ENCODE measurements at places on chromosomes 1 and 21.

DNA sequence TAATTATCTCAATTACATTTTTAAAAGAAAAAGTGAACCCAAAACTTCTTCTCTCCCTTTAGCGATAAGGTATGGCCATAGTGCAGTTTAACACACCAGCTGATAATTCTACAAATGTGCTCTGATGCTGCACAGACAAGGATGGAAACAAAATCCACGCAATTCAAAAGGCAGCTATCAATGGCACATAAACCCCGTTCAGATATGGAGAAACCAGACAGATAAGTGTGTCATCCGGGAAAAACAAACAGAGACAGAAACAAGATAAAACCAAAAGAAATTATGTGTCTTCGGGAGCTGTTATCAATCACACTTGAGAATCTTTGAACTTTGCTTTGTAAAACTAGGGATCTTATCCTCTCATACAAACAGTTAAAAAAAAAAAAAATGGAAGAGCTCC, 73.6 kb downstream of the SIPA1L2 start:
- DNase-seq: no peak

GRCh38 chr1:38730511-38731397, 128.8 kb downstream of the RRAGC start:
- DNase-seq: no peak

GRCh38 chr21:38929142-38929541, 123.4 kb downstream of the ETS2 start:
- no peak for DNase-seq

GRCh38 chr1:58293388-58293787, 253.1 kb downstream of the OMA1 start:
- no peak for DNase-seq

GRCh38 chr1:53147174-53147573, 4.7 kb upstream of the SLC1A7 start:
- no peak for DNase-seq

DNA sequence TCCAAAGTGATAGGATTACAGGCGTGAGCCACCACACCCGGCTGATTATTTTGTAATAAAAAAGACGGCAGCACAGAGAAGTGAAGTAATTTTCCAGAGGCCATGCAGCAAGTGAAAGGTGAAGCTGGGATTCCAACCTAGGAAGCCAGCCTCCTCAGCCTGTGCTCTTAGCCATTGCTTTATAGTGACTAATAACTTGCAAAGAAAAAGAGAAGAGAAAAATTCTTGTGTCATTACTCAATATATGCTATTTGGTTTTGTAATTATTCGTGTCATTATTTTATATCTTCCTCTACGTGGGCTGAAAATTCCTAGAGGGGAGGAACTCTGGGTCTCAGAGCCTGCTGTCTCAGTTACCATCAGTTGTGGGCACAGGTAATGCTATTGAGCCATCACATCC, 1.6 kb upstream of the IER5 start:
- no peak for DNase-seq

- no peak for DNase-seq
Measured at GRCh38 chr1:112909847-112910246, 46.1 kb downstream of the SLC16A1 start.

- DNase-seq: no peak
Measured at GRCh38 chr1:34156739-34157138, 8.3 kb downstream of the CSMD2 start.

- no peak for DNase-seq
Measured at GRCh38 chr1:235642011-235642942, 7.3 kb downstream of the GNG4 start.

- DNase-seq: no peak
Measured at GRCh38 chr1:226371866-226372490, 35.9 kb downstream of the PARP1 start.

DNA sequence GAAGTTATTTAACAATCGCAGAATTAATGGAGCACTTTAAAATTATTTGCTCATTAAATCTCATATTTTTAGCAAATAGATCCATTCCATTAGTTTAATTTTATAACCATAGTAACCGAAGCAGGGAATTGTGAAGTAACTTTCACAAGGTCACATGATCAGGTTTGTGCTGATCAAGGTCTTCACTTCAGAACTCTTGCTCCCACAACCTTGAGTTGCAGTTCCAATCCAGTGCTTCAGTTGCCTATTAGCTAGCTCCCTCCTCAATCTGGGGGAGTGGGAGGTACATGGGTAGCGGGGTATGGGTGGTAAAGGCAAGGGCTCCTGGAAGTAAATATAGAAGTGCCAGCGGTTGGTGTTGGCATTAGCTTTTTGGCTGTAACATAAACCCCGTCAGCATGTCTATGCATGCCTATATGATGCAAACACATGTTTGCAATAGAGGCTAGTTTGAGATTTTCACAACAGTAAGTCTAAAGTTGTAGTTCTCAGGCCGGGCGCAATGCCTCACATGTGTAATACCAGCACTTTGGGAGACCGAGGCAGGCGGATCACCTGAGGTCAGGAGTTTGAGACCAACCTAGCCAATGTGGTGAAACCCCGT, 5.8 kb downstream of the ATP5IF1 start:
- DNase-seq: no peak

- no peak for DNase-seq
Measured at GRCh38 chr1:228259368-228259894, 51.6 kb downstream of the OBSCN start.

- no peak for DNase-seq
Measured at GRCh38 chr1:26552720-26553119, 23.2 kb downstream of the RPS6KA1 start.

DNA sequence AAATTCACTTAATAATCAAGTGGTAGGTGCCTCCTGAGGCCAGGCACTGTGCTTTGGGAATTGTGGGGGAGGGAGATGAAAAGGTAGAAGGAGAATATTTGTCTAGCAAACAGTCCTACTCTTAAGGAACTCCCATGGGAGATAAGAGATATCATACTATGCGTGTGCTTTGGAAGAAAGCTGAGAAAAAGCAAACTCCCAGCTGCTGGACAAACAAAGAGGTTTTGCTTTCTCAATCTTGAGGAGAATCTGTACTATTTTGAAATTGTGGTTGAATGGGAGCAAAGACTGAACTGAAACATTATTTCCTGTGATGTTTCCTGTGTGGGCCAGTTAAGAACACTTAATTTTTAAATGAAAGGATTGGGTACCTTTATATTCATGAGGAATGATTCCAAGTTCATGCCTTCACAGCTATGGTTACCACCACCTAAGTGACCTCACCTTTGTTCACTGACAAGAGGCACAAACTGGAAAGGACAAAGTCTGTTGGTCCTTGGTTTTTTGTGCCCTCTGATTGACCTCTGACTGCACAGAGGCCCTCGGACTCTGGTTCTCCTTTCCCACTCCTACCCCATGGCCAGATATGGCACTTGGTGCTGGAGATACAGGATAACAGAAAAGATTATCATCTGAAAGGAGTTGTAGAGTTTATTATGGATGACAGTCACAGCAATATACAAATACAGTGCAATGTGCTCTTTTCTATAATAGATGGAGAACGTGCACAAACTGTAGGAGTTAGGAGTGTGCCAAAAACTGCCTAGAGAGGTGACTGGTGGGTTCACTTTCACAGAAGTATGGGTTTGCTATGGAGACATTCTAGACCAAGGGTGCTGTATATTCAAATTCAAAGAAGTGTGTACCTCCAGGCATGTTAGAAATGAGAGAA, 1.6 kb downstream of the CD53 start:
- no peak for DNase-seq

- no peak for DNase-seq
Measured at GRCh38 chr1:38929476-38929875, 12.2 kb downstream of the RHBDL2 start.

GRCh38 chr21:41358193-41359166, 3.3 kb upstream of the MX2 start:
- DNase-seq: no peak

DNA sequence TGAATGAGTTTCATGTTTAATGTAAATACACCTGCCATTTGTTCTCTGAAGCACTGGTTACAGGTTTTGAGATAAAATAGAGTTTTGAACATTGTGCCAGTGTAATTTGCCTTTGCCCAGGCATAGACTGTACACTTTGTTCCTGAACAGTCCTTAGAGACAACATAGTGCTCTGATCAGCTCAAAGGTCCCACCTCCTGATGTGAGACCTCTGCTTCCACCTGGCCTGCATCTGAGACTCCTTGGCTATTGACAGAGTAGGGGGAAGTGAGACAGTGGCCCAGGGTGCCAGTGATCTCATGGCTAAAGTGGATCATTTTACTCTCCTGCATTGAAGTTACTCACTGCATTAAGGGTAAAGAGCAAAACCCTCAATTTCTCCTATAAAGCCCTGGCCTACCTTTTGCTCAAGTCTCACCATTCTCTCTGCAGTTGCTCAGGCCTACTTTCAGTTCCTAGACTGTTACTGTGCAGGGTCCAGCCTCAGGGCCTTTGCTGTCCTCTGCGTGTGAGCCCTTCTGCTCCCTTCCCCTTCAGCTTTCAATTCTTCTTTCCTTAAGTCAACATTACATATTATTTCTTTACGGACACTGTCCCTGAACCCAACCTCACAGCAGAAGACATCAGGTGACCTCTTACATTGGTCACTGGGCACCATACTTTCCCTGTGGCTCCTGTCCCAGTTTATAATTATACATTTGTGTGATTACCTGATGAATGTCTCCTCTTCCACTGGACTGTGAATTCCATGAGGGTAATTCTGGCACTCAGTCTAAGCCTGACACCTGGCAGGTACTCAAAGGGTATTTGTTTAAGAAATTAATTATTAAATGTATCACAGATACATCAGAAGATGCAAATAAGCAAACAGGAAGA, 142.9 kb downstream of the ROR1 start:
- DNase-seq: no peak

- DNase-seq: no peak
Measured at GRCh38 chr1:203172184-203173010, 3.2 kb downstream of the MYBPH start.

- DNase-seq: no peak
Measured at GRCh38 chr1:230792691-230793462, 45.7 kb downstream of the CAPN9 start.

GRCh38 chr21:41821081-41821755, 54.4 kb upstream of the RIPK4 start:
- DNase-seq: no peak

DNA sequence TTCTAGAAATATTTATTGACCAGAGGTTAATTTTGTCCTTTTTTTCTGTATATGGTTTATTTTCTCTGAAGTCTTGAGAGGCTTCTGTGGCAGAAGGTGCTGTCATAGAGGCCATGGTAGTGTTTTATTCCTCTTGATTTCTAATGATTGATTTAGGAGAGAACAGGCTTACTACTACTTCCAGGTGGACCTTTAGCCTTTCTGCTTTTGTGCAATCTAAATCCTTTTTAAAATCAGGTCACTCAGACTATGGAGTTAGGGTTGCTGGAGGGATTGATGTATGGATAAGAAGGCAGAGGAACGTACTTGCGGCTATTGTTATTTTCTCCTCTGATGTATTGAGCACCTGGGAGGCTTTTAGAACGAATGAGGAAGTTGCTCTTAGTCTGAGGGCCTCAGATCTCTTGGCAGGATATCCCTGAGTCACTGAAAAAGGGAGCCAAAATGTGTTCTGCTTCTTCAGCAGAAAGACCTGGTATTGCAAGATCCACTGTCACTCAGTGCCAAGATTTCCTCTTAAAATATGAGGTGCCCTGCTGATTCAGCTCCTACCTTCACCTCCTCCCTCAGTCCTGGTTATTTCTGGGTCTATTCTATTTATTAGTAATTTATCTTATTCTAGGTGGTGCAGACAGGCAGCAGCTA, 277.4 kb downstream of the ZNF648 start:
- DNase-seq: no peak

GRCh38 chr1:91523482-91523881, 22.8 kb downstream of the CDC7 start:
- DNase-seq: peak; percentile 73

- no peak for DNase-seq
Measured at GRCh38 chr1:53548031-53548491, 88.9 kb downstream of the DMRTB1 start.

DNA sequence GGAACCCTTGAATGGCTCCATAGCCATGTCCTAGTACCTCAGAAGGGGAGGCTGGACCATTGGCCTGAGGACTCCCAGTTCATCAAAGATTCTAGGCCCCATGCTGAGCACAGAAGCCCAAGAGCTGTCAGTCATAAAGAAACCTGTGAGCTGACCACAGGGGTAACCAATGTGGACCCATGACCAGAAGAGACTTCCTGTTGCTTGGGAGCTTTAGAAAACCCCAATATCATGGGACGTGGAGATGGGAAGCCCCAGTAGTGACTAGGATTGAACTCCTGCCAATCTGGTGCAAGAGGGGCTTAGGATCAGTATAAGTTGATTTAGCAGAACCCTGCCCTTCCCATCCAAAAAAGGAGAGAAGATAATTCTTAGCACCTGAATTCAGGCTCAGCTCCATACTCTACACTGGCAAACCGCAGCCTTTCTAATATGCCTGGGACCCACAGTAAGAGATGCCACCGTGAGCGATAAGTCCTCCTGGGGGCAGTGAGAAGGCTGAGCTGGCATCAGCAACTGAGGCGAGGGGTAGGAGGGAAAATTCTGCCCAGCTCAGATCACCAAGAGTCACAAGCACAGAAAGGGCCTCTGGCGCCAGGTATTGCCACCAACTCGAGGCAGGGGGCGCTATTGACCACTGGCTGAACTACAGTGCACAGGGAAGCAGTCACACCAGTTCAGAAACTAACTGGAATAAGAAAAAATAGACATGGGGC, 108.9 kb downstream of the CAPN8 start:
- no peak for DNase-seq

DNA sequence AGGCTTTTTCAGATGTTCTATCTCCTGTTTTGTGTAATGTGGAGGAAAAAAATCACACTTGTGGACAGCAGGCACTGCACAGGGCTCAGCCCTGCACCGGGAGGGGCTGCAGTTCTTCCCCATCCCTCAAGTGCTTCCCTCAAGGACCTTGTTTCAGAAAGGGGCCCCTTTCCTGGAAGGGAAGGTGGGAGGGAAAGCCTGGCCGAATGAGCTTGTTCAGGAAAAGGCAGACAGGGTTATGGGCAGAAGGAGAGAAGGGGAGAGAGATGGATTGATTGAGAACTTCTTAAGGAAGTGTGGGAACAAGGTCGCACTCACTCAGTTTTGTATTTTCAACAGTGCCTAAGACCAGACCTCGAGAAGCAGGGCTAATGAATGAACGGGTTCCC, 41.2 kb downstream of the OLFML2B start:
- DNase-seq: no peak

GRCh38 chr1:182601416-182601786, 2.8 kb downstream of the RGS16 start:
- peak; percentile 31 for DNase-seq

DNA sequence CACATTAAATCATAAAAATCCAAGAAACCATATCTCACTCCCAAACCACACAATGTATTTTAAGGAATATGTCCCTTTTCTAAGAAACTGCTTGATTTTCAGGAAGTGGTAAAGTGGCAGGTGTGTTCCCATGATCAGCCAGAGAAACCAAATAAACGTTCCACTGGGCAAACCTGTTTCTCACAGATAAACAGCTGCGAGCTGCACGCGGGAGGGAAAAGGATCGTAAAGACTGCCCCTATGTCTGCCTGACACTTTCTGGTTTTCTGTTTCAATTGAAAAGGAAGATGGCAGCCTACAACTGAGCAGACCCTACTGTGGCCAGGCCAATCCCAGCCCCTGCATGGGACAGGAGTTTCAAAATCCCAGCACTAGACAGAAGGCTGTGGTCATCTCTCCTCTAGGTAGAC, 36.6 kb downstream of the HIVEP3 start:
- no peak for DNase-seq

- DNase-seq: no peak
Measured at GRCh38 chr1:44559330-44559729, 115.0 kb downstream of the TMEM53 start.

Data from kidney epithelial cell (primary cell).